HT1080 (cell line): ENCODE measurements at places on chromosomes 7 and 10.
A peak's percentile ranks its signal among the peaks of the same experiment; 100 is the strongest.

- peak; percentile 43 for DNase-seq
Measured at GRCh38 chr7:135508883-135509588, 866 bp downstream of the CNOT4 start.

- no peak for DNase-seq
Measured at GRCh38 chr10:71578069-71578468, 141.5 kb downstream of the C10orf105 start.

GRCh38 chr7:30411173-30411572 is 67.4 kb downstream of the NOD1 start:
- no peak for DNase-seq

DNA sequence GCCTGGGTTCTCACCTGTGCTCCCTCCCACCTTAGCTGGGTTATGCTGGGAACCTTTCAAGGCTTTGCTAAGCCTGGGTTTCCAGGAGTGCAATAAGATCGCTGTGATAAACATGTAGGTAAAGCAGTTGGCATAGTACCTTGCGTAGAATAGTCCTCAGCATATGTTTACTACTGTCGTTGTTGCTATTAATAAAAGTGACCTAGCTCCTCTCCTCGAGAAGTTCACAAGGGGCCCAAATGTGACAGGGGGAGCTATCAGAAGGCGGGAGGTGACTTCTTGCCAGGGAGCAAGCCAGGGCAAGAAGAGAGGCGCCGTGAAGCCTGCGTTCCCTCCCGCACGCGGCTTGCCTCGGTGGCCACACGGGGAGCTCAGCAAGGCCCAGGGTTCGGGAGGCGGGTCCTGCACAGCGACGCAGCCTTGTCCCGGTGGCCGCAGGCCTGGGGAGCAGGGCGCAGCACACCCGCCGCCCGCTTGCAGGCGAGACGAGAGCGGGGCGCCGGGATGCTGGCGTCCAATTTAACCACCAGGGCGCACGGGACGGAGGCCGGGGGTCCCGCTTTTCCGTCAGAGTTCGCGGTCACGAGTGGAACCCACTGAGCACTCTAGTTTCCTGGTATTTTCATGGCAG is 106.2 kb downstream of the SNX10 start:
- DNase-seq: no peak

DNA sequence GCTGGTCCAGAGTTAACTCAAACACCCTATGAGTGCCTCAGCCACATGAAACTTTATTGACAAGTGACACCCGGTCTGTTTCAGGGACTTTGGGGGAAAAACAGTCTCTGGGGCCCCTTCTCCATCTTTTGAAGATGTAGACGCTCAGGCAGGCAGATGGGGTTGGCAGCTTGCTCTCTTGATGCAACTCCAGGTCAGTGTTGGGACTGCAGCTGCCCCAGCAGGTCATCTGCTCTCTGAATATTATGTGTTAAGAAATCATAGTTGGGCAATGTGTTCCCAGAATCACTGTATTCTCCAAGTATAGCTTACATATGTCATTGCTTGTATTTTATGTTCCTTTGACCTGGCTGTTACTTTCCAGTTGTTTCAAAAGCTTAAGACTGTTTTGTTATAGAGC is 544.9 kb upstream of the MGMT start:
- no peak for DNase-seq

DNA sequence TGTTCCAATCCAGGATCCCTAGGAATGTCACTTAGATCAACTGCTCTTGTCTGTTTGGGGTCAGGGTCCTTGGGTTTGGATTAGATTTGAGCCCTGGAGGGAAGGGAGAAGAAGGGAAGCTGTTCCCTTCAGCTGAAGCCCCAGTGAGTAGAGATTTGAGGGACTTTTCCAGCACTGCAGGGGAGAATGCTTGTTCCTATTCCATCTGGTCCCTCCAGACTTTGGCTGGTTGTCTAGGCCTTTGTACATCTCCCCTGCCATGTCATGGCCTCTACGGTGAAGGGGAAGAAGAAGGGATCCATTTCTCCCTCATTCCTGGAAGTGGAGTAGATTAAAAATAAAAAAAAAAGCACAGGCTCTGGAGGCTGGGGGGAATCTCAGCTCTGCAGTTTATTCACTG is 11.1 kb downstream of the C10orf62 start:
- no peak for DNase-seq

- DNase-seq: no peak
Measured at GRCh38 chr10:11120711-11121110, 103.0 kb downstream of the CELF2 start.

DNA sequence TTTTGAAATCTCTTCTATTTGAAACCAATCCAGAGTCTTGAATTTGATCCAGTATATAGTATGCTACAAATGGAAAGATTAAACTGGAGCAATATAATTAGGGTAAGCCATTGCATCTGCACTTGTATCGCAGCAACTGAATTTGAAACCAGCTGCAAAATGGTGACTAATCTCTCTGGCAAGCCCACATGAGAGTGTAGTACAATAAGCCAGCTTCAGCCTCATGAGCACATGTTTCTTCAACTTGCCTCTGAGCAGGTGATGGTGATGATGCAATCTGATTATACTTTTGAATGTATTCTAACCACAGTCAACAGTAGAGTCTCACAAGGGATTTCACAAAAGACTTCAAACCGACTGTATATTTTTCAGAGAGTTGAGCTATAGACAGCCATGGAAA is 829 bp upstream of the RPA3 start:
- DNase-seq: peak; percentile 86

- DNase-seq: no peak
Measured at GRCh38 chr7:154912871-154913637, 89.9 kb downstream of the PAXIP1 start.

DNA sequence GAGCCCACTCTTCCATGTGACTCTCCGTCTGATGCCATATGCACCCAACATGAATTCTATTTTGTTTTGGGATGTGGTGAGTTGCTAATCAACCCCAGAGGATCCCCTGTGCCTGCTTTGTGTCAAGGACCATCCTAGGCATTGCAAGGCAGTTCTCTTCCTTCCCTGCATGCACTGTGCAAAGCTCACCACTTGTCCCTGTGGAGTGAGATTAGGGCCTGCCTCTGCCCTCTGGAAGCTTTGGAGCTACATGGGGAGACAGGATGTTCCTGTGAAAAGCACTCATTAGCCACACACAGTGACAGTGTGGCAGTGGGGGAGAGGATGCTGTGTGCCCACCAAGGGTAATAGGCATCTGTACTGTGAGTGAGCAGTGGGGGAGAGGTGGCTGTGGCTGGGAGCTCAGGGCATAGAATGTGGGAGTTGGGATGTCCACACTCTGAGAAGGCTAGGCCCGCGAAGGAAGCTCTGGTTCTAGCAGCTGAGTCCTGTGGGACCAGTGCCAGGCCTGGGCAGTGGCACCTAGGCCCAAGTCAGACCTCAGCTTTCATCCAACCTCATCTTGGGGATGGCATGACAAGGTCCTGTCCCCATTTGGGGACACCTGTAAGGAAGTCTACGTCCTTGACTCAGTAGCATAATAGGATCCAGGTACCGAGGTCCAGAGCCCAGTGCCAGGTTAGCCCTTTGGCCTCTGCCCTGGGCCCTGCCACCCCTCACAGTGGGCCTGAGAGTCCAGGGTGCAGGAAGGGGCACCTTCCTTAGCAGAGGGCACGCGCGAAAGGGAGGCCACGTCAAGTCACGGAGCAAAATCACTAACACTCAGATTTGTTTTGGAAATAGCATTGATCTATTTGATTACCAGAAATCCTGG is 6.6 kb downstream of the ADRA2A start:
- DNase-seq: no peak

DNA sequence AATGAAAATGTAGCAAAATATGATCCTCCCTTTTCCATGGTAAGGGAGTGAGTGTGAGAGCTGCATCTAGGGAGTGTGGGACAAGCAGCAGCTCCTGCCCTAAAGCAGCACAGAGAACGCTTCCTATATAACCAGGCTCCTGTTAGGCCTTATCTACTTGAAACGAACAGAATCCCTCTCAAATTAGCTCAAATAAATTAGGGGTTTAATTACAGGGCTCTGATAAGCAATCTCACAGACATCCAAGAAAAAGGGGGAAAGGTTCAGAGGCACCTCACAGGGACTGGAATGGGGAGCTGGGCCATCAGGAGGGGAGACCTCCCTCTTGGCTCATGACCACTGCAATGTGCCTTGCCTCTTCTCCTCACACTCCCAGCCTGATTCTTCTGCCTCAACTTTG is 57.9 kb downstream of the PLPP4 start:
- no peak for DNase-seq

- DNase-seq: no peak
Measured at GRCh38 chr7:47715631-47716068, 133.7 kb upstream of the TNS3 start.

- no peak for DNase-seq
Measured at GRCh38 chr7:158663428-158663741, 41.2 kb downstream of the NCAPG2 start.

DNA sequence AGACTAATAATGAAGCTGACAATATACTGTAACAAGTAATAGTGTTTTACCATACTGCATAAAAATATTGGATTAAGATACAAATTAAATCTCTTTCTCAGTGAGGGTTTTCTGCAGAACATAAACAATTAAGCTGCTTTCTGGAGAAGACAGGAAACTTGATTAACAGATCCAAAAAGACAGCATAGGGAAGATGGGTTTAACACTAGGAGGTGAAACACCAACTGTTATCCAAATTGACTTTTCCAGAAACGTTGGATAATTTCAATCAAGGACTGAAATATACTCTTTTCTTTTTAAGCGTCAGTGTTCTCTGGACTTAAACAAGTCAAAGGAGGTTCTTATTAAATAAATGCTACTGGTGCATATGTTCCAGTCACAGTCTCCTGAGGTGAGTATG is 45.3 kb upstream of the IMMP2L start:
- no peak for DNase-seq

GRCh38 chr10:123797813-123798212 is 93.8 kb downstream of the CPXM2 start:
- no peak for DNase-seq

DNA sequence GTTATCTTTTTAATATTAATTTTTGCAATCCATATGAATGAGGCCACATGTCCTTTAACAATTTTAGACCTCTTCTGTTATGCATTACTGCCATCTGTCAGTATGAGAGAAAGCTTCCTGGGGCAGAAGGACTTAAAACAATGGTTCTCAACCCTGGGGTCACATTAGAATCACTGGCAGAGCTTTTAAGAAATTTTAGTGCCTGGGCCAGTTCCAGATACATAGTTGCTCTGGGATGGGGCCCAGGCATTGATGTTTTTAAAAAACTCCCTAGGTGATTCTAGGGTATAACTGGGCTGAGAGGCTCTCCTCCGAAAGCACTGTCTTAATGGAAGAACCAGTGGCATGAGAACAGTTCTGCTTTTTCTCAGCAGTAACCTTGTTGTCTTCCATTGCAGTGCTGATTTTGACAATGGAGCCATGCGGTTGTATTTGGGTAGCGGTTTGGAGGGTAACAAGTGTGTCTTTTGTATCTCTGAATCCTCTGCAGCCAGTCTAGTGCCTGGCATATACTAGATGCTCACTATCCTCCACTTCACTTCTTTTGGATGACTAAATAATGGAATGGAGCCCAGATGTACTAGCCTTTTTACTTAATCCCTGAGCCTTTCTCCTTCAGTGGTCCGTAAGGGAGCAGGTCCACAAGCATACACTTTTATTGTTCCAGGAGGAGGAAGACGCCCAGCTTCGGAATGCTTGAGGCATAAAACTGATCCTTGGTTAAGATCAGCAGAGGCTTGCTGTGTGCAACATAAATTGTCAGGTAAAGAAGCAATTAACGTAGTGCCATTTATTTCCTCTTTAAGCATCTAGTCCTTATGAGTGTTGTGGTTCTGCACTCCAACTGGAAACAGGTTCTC is 227.1 kb downstream of the AUTS2 start:
- no peak for DNase-seq

- DNase-seq: peak; percentile 7
Measured at GRCh38 chr7:70486977-70487376, 645.0 kb upstream of the GALNT17 start.

DNA sequence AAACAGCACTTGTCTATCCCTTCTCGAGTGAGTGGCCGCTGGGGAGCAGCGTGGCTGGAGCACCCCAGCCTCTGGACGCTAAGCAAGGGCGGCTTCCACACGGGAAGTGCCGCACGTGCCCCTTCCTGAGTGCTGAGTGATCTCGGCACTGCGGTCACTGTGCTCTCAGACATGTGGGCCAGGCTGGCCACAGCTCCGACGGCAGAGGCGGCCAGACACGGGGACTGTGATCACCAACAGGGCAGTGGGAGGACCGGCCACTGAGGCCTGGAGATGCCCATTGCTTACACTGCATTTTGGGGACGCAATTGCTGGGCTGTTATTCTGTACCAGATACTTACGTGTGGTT is 7.0 kb downstream of the ECHS1 start:
- no peak for DNase-seq

DNA sequence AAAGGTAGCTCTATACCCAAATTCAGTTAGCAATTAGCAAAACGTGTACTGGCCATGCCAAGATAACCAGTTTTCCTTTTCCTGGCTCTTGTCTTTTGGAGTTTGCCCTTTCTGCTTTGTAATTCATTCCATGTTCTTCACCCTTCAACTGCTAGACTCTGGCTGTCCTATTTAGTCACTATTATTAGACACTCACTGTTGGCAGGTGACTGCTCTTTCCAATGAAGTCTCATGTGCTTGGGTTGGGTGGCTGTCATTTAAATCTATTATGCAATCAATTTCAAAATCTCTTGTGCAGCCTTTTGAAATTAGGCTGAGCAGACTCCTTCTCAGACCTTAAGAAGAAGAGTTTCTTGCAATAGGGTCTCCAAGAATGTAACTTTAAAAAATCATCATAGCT is 266.5 kb downstream of the GPR158 start:
- DNase-seq: no peak

DNA sequence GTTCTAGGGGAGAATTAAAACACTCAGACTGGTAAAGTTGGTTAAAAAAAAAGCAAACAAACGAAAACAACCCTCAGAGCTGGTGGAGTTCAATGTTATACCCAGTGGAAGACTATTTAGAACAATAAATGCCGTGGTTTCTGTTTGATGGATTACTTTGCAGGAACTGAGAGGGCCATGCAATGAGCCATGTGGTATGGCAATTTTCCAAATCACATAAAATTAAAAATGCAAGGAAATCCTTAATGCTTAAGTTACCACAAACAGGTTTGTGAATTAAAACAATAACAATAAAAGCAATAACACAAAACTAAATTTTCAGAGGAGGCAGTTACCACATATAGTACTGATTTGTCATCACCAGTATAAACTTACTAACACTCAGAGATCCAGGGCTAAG is 96.9 kb downstream of the RTKN2 start:
- DNase-seq: no peak

DNA sequence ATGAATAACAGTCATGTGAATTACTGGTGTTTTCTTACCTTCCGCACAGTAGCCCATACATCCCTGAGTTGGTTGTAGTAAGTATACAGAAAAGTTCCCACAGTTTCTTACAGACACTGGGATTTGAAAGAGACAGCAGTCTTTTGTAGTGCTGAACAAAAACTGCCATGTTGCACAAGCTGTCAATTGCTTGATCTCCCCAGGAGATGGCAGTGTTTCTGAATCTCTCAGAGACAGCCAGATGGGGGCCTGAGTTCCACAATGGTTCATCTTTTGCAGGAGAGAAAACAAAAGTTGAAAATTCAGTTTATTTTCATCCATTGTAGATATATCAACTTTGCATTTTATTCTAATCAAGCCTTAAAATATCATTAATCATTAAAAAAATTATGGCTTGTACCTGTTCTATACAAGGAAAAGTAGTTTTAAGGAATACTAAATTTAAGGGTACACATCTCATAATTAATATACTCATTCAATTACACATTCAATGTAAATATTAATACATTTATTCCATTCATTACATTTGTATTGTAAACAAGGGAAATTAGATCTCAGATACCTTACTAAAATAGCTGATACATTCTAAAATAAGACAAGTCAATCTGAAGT is 14.5 kb downstream of the VWDE start:
- peak; percentile 50 for DNase-seq
